Aorta (tissue), 5 donors: ENCODE measurements at places on chromosomes 13 and 19.
A peak's percentile ranks its signal among the peaks of the same experiment; 100 is the strongest.

- no peak for DNase-seq
These were observed 155.7 kb downstream of the TNFRSF19 start for GRCh38 chr13:23725922-23726321.

GRCh38 chr19:41700381-41701195, 7.8 kb upstream of the CEACAM5 start:
- peak; percentile 30 for DNase-seq

DNA sequence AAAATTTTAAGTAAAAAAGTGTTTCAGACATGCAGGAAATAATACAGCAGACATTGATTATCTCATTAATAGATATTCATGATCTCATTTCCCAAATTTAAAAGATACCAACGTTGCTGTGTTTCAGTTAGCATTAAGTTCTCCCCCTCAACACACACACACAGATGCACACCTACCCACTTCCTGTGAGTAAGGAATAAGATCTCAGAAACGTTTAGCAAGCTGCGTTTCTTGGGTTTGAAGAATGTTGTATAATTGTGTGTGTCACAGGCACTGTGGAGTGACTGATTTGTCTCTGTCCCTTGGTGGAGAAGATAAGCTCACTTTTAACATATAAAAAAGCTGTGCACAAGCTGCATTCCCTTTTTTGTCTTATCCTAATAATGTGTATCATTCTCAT, 196.8 kb downstream of the PDS5B start:
- DNase-seq: no peak

DNA sequence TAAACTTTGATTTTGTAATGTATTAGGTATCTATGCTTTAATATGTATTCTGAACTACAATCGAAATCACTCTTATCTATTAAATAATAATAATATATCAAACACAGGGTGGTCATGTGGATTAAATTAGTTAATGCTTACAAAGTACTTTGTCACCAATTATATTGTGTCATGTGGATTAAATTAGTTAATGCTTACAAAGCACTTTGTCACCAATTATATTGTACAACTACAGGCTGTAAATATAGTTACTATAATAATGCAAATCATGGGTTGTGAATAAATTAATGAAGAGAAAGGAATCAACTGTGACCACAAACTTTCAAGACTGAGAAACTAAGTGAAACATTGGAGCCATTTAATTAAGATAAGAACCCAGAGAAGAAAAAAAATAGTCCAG, 1929.1 kb upstream of the PCDH20 start:
- DNase-seq: no peak

DNA sequence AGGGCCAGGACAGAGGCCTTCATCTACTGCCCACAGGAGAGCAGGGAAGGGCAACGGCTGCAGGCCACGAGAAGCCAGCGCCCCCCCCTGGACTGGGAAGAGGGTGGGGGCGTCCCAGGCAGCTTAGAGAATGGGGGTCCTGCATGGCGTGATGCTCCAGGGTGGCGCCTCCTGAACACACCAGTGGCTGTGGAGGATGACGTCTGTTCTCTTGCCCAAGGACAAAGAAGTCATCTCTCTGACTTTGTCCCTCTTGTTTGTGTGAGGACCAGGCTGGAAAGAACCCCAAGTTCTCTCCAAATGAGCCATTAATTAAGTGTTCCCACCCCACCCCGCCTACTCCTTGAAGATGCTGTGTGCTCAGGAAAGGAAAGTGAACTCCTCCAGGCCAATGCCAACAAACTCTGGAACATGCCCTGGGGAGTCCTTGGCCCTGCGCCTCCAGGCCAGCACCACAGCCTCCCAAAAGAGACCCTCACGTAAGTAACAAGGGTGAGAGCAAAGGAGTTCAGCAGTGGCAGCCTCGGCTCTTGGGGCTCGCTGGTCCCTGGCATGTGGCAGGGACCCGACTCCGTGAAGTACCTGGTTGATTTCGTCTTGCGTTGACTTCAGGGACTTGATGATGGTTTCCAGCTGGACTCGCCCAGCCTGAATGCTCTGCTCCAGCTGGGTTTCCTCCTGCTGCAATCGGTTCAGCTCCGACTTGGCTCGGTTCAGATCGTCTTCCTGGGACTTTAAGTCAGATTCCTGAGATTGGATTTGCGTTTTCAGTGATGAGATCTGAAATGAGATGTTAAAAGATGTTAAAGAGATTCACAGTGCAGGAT, 68.4 kb downstream of the EPS15L1 start:
- no peak for DNase-seq

- DNase-seq: peak; percentile 83
These were observed 616 bp downstream of the HNRNPUL1 start for GRCh38 chr19:41264581-41265394.

- no peak for DNase-seq
These were observed 64.5 kb upstream of the MED4 start for GRCh38 chr13:48159401-48159800.

- no peak for DNase-seq
These were observed 31.1 kb downstream of the OPA3 start for GRCh38 chr19:45553464-45553863.

DNA sequence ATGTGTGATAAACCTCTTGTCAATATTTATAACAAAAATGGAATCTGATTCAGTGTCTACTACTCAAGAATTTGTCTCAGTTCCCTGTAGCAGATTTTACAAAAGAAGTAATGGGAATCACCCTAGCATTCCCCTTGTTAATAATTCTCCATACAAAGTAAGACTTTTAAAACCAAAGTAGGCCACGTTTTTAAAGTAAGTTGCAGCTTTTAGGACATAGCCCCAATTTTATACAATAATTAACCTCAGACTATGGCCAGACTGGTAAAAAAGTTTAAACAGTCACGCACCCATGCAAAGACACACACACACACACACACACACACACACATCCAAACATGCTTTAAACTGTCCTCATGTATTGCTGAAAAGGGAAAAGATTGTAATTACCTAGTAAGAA, 589.9 kb downstream of the PCDH9 start:
- DNase-seq: no peak

GRCh38 chr13:33865945-33866344, 48.0 kb downstream of the RFC3 start:
- DNase-seq: no peak

GRCh38 chr13:93226623-93227279, at the start of gene GPC6:
Gene GPC6 (plus strand): TSS chr13:93226807.
- DNase-seq: peak; percentile 52

- DNase-seq: no peak
These were observed 747.2 kb downstream of the OLFM4 start for GRCh38 chr13:53775807-53776206.

GRCh38 chr13:103815619-103816018, 749.4 kb upstream of the SLC10A2 start:
- no peak for DNase-seq

GRCh38 chr13:63460462-63461090, 2044.9 kb upstream of the PCDH20 start:
- DNase-seq: no peak
